Inflammatory macrophage treated with lipopolysaccharide for 1 hour (primary cell): ENCODE measurements at places on chromosomes 3 and 15.

GRCh38 chr15:40409366-40409765, 3.8 kb downstream of the IVD start:
- no peak for DNase-seq

DNA sequence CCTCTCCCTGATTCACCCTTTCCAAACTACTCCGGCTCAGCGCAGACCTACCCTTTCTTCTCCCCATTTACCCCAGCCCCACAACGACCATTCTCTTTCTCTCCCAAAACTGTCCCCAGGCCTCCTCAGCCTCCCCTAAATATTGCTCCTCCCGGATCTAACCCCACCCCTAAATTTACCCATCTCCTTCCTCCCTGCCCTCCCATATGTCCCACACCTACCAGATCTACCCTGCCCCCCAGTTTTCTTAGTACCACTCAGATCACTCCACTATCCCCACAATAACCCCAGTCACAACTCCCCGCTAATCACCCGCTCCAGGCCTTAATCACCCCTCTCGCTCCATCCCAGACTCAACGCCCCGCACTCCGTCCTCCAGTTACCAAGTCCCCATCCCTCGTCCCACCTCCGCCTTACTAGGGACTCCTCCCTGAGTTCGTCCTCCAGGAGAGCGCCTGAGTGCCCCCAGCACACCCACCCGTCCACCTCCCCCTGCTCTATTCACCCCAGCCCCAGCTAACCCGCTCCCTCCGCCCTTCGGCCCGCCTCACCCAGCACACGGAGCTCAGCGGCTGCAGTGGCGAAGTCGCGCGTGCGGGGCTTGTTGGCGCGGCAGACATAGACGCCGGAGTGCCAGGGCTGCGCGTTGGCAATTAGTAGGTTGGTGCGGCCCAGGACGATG, 18.6 kb upstream of the IGDCC3 start:
- DNase-seq, result no peak

DNA sequence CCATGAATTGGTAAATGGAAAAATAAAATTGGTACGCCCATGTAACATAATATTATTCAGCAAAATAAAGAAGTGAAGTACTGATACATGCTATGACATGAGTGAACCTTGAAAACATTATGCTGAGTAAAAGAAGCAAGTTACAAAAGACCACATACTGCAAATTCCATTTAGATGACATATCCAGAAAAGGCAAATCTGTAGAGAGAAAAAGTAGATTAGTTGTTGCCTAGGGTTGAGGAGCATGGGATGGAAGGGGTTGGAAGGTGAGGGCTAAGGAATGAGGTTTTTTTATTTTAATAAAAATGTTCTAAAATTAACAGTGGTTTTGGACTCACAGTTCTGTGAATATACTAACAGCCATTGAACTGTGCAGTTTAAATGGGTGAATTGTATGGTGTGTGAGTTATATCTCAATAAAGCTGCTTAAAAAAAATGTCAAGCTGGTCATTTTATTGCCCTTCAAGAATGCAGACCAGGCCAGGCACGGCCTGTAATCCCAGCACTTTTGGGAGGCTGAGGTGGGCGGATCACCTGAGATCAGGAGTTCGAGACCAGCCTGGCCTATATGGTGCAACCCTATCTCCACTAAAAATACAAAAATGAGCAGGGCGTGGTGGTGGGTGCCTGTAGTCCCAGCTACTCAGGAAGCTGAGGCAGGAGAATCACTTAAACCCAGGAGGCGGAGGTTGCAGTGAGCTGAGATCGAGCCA, 8.1 kb upstream of the DLG1 start:
- no peak for DNase-seq

- DNase-seq, result no peak
Observed at GRCh38 chr15:37594417-37594816, 340.0 kb upstream of the TMCO5A start.

DNA sequence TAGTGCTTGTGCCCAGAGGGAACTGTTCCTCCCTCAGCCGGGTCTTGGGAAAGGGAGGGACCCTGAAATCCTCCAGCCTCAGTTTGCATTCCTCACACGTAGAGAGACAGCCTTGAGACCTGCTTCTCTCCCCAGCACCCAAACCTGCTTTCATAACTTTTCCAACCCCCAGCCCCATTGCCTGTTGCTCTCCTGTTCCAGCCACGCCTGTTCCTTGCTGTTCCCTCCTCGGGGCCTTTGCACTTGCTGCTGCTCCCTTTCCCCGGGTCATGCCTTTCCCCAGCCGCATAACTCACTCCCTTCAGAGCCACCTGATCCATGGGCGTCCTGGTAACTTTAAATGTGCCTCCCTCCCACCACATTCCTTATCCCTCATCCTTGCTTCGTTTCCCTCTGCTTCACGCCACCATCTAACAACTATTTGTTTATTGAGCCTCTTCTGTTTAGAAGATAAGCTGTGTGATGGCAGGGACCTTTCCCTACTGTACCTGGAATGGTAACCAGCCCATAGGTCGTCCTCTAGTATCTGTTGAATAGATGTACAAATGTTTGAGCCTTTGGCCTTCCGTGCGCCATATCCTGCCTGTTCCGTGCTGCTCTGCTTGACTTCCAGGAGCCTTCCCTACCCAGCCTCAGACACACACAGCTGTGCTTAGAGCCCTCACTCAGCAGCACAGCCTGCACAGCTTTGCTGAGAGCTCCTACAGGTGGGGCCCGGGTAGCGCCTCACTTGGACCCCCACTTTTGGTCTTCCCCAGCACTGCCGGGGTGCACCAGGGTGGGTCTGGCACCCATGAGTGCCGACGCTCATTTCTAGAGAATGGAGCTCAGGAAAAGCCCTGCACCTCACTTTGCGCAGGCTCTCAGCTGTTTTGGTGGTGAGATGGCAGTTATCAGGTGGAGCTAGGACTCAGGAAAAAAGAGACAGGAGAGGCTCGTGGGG, 60.2 kb downstream of the SCN5A start:
- no peak for DNase-seq
